ENCODE measurements at places on chromosomes 5 and 9.

DNA sequence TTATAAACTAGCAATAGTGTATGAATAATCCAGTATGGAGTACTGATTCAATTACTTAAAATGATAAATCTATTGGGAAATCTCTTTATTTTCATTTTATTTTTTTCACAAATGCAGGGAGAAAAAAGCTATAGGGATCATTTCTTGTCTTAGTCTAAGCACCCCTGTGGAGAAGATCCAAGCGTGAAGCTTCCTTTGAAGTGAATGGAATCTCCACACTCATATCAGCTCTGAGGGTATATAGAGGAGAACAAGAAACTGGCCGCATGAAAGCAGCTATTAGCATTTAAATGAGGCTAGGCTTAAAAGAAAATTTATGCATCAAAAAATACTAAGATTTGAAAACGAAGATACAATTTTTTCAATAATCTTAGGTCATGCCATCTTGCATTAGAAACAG, 12.9 kb upstream of the PAM start:
- no peak for DNase-seq

- no peak for DNase-seq
These were observed 80.2 kb downstream of the STX17 start for GRCh38 chr9:99986642-99987041.

GRCh38 chr9:5876026-5876425, 14.7 kb upstream of the MLANA start:
- DNase-seq, result no peak

- DNase-seq, result no peak
These were observed 64.8 kb downstream of the CARTPT start for GRCh38 chr5:71783891-71784290.

DNA sequence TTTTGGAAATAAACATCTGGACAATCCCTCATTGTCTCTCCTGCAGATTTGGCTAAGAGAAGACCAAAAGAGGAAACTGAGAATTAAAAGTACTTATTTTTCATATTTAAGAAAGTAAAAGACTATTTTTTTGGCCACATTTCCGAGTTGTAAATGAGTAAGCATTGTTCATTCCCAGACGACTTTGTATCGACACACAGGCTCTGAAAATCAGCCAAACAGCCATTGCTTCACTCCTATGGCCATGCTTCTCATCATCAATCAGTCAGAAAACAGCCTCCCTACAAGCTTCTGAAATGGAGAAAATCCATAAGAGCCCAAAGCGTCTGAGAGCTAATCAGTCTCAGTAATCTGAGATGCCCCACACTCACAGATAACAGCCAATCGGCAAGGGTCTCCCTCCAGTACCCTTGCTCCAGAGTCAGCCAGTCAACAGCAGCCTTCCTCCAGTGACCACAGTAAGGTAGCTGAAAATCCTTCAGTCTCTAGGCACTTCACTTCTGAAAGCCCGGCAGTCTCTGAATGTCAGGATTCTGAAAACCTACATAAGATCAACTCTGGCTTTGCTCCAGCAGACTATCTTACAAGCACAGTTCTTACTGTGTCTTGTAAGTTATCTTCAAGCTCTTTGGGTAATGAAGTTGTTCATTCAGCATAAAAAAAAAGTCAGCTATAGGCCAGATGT, 30.9 kb downstream of the CDO1 start:
- no peak for DNase-seq
